Hippocampal formation (tissue), 2 donors: ENCODE measurements at places on chromosomes 2 and 18.
A peak's percentile ranks its signal among the peaks of the same experiment; 100 is the strongest.

DNA sequence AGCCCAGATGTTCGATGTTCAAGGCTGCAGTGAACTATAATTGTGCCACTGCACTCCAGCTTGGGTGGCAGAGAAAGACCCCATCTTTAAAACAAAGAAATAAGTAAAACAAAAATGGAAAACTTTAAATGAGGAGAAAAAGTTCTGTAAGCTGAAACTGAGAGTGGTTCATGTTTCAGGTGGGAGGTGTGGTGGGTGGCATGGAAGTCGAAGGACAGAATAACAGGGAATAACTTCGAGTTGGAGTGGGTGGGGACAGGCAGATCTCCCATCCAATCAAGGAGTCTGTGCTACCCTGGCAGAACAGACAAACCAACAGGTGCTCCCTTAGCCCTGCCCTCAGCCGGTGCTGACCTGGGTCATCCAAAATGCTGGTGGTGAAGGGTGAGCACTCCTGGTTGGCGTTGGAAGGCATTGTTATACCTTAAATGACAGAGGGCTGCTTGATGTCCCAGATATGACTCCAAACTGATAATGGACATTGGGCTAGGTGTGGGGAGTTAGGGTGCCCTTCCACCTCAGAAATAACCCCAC, 328.4 kb downstream of the DYSF start:
- no peak for DNase-seq

DNA sequence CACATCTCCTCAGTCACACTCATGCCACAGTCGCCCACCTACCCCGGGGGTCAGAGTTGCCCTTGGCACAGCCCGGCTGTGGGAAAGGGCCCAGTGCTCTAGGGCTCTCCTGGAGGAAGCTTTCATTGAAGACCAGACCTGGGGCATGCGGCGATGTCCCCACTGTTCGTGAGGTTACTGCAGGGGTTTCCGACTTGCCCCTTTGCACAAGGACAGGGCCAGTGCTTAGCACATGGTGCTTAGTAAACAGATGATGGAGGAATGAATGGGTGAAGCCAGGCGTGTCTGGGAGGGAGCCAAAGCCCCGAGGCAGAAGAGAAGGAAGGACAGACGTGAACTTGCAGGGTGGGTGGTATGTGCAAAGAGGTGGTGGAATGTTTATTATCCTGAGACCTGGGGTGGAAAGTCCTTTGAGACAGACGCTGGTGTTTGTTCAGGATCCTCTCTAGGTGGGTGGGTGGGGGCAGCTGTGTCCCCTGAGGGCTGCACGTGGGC, 205.9 kb upstream of the ARL4C start:
- no peak for DNase-seq

- no peak for DNase-seq
Observed at GRCh38 chr2:239114119-239114581, 266.3 kb downstream of the TWIST2 start.

DNA sequence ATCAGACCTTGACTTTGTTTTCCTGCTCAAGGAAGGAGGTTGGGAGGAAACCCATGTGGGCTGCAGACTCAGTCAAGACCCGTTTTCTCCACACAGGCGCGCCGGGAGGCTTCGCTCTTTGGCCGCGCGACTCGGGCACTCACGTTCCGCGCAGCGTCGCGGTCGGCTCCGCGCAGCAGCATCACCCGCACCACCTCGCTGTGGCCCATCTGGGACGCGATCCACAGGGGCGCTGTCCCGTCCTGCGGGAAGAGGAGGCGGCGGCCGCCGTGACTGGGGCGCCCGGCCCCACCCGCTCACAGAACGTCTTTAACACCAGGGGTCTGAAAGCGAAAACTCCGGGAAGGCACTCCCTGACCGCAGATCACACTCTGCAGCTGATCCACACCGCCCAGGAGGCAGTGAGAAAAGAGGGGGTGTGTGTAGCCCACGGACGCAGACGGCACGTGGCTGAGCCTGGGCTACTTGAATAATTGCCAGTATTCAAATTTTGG, 33.1 kb upstream of the NPC1 start:
- DNase-seq = no peak

DNA sequence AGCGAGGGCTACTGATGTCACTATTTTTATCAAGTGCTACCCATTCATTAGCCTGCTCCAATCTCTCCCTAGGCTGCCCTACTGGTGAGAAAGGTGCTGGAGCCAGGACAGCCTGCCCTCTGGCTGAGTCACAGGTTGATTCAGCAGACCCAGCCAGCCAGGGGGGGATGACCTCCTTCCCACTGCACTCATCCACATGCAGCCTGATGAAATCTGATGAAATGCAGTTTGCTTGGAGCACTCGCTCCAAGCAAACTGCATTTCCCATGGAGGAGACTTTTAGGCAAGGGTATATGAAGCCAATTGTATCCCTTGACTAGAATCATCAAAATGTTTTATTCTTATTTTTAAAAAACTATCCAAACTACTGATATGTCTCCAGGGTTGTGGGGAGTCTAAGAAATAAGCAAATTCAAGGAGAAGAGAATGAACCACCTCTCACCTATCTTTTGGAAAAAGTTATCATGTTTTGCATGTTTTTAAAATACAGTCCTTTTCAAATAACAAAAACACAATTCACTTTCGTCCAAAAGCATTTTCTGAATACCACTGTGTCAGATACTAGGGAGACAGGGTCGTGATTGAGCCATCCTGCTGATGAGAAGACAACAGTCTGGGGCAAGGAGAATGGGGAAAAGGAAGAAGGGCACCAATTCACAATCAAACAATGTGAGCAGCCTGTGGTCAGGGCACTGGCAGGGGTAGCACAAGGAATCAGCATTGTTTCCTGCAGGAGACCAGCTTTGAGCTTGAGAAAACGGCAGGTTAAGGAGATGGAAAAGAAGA, 128.3 kb downstream of the AFF3 start:
- DNase-seq = no peak

- DNase-seq = no peak
Observed at GRCh38 chr2:198144660-198145059, 340.3 kb downstream of the PLCL1 start.

- DNase-seq = no peak
Observed at GRCh38 chr2:8573942-8574195, 108.0 kb upstream of the ID2 start.

- no peak for DNase-seq
Observed at GRCh38 chr18:21361307-21361880, 119.4 kb downstream of the GREB1L start.

GRCh38 chr2:29601321-29601720, 320.1 kb downstream of the ALK start:
- DNase-seq = no peak

GRCh38 chr2:144703852-144704708, 184.2 kb upstream of the ZEB2 start:
- DNase-seq = no peak

DNA sequence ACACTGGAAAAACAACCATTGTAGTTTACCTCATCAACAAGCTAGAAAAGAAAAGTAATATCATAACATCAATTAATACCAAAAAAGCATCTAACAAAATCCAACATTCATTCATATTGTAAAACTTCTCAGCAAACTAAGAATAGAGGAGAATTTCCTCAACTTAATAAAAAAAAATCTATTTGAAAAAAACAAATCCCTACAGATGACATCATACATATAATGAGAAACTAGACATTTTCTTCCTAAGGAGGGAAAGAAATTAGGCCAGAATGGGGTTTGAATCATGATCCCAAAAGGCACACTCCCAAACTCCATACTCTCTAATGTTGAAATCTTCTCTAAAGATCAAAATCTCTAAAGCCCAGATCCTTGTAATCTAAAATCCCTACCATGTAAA, 460.0 kb downstream of the IRS1 start:
- no peak for DNase-seq

DNA sequence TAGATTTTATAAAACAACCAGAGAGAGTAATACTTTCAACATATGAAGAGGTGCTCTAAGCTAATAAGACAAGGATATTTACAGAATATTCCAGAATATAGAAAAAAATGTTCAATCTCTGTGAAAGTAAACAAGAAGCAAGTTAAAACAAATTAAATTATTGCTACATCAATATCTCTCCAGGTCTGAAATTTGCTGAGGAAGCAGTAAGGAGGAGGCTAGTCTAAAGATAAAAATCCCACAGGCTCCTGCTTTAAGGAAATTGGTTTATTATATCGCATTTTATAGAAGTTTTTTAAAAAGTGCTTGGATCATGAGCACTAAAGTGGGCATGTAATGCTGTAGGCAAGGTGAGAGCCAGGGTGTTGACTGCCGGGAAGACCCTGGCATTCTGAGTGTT, 39.7 kb upstream of the ASB18 start:
- DNase-seq = no peak

DNA sequence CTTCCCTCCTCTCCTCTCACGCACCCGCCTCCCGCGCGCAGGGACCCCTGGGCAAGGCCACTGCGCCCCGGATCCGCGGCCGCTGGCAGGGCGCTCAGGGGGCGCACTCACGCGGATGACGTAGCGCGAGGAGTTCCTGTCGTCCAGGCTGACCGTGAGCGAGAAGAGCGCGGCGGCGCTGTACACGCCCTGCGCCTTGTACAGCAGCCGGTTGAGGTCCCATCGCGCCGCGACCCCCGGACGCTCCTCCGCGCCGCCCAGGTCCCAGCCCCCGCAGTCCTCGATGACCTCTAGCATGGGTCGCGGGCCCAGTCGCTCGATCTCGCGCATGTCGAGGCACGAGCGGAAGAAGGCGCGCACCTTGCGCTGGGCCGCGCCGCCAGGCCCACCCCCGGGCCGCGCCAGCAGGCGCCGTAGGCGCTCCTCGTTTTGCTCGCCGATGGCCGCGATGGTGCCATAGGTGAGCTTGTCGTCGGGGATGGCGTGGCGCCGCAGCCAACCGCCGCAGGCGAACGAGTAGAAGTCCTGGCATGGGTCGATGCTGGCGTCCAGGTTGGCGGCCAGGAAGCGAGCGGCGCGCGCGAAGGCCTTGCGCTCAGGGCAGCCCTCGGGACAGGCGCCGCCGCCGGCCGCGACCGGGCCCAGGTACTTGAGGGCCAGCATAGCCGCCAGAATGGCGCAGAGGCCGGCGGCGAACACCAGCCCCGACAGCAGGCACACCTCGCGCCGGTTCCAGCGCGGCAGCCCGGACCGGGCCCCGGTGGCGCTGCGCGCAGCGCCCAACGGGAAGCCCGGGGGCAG, 1.7 kb downstream of the ECEL1 start:
- no peak for DNase-seq

- no peak for DNase-seq
Observed at GRCh38 chr2:119201815-119202214, 21.8 kb upstream of the STEAP3 start.

DNA sequence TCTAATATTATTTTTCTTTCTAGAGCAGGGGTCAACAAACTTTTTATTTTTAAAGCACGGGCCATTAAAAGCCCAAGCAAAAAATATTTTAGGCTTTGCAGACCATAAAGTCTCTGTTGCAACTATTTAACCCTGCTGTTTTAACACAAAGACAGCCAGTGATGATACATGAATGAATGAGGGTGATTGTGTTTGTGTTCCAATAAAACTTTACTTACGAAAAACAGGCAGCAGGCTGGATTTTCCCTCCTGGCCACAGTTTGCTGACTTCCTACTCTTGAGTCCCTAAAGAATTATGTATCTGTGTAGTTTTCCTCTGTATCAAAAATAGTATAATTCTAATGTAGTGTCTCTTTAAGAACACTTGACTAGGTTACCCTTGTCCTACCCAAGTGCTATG, 402.0 kb downstream of the ADCYAP1 start:
- no peak for DNase-seq

GRCh38 chr2:9107168-9108025, 99.2 kb upstream of the ASAP2 start:
- DNase-seq = no peak

- no peak for DNase-seq
Observed at GRCh38 chr2:30708491-30709290, 98.6 kb downstream of the CAPN13 start.

- no peak for DNase-seq
Observed at GRCh38 chr2:234171666-234172065, 121.2 kb downstream of the SPP2 start.

GRCh38 chr2:161415034-161415986, 787 bp upstream of the TBR1 start:
- DNase-seq = no peak

DNA sequence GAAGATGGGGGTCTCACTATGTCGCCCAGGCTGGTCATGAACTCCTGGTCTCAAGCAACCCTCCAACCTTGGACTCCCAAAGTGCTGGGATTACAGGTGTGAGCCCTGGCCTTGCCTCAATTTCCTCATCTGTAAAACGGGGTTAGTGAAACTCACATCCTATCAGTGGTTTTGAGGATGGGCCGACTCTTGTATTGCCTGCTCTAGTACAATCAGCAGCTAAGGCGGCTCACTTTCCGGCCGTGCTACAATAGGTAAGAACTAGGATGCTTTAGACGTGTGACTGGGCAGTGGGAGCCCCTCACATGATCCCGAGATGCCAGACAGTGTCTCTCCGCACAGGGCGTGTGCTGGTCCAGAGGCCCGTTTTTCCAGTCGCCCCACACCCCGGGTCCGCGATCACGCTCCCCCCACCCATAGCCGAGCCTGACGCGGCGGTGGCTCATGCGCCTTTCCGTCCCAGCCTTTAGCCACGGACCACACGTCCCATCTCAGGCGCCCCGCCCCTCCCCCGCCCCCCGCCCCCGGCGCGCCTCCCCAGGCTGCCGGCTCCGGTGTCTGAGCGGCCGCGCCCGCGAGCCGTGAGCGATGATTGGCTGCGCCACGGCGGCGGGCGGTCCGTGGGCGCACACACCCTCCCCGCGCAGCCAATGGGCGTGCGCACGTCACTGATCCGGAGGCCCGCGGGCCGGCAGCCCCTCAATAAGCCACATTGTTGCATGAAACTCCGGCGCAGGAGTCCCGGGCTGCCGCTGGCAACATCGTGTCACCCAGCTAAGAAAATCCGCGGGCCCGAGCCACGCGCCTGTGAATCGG, at the start of gene HK2:
HK2 (plus strand) TSS at position 710 of the 816 bp plus-strand sequence. CDS start 454 bp downstream, outside the sequence.
- peak; percentile 73 for DNase-seq
